ENCODE measurements at places on chromosomes 2 and 18.

DNA sequence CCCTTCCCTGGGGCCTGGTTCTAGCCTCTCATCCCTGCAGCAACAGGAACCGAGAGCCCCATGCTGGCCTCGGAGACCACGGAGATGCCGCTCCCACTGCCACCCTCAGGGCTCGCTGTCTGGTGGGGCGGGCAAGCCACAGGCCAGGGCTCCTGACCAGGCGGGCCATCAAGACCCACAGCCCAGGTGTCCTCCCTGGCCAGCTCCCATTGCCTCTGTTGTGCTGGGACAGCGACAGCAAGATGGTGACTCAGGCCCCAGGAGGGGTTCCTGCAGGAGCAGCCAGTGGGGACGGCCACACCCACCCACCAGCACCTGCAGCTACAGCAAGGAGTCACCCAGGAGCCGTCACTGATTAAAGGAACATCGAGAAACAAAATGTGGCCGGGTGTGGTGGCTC, 7.4 kb downstream of the KLHL30 start:
- DNase-seq = no peak

DNA sequence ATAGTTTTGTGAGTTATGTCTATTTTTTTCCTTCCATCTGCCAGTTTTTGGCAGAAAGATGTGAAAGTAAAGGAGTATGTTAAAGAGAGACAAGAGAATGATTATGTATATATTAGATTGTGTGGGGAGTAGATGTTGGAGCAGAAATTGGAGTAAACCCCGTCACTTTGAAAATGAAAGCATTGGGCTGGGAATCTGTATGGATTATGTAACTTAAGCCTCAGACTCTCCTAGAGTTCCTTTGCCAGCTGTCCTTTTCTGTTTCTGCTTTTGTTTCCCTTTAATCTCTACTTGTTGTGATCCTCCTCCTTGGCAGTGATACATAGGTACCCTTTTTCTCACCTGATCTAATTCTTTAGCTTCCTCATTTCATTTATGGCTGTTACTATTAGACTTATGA, 19.2 kb downstream of the CCDC138 start:
- DNase-seq = no peak

GRCh38 chr18:22667616-22668422, 250.1 kb upstream of the CTAGE1 start:
- no peak for DNase-seq

GRCh38 chr2:56128235-56128634, 55.6 kb upstream of the CCDC85A start:
- DNase-seq = no peak

DNA sequence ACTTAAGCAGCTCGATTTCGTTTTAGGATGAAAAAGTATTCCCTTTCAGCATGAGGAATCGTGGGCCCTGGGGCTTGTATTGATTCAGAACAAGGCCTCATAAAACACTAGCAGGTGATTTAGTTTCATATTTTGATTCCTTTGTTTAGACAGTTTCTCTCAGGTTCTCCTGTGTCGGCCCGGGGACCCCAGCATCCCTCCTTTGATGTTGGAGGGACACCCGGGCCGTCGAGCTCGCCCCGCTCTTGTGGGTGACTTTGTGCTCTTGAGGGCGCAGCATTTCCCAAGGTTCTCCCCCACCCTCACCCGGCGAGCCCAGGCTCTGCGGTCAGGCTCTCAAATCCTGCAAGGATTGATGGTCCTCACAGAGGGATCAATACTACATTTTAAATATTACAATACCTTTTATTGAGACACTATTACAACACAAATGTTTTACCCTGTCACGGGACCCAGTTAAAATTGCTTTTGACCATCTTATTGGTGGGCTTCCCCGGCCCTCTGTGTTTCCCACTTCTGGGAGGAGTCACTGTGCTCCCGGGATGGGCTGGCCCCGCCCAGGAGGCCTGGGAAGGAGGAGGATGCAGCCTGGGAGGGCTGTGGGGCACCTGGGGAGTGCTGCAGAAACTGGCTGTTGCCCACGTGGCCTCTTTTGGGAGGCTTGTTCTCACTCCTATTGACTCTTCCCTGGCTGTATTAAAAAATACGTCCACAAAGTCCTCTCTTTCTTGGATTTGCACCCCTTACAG, 222.6 kb downstream of the INSIG2 start:
- DNase-seq = no peak

DNA sequence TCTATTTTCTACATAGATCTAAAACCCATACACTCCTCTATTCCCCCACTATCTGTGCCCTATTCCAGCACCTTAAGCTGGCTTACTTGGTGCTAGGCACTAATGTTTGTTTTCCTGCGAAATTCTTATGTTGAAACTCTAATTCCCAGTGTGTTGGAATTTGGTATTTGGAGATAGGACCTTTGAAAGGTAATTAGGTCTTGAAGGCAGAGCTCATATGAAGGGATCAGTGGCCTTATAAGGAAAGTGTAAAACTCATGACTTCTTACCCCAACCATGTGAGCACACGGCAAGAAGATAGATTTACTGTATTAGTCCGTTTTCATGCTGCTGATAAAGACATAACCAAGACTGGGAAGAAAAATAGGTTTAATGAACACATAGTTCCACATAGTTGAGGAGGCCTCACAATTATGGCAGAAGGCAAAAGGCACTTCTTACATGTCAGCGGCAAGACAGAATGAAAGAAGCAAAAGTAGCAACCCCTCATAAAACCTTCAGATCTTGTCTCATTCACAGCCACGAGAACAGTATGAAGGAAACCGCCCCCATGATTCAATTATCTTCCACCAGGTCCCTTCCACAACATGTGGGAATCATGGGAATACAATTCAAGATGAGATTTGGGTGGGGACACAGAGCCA, 10.5 kb upstream of the LRATD1 start:
- DNase-seq = no peak

DNA sequence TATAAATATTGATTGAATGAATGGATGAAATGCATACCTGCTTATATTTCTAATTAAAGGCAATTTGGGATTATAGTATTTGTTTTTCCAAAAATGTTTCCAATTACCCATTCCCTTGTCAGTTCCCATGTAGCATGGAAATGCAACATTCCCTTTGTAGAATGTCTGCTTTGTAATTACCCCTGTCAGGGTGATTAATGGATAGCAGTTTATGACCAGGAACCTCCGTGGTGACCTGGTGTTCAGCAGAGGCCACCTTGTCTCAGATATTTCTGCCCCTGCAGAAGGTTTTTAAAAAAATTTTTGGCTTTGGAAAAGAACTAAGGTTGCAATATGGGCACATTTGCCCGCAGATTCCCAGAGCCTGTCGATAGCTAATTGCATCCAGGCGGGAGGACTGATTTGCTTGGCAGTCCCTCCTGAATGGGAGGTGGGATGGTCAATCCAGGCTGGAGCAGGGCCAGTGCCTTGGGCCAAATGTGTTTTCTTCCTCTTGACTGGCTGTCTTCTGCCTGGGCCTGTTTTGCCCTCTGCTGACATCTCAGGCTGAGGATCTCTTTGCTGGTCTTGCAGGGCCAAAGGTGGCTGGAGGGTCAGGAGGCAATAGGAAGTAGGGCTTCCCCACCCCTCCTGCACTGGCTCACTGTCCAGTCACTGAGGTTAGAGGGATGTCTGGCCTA, 82.1 kb downstream of the TMEM182 start:
- no peak for DNase-seq

DNA sequence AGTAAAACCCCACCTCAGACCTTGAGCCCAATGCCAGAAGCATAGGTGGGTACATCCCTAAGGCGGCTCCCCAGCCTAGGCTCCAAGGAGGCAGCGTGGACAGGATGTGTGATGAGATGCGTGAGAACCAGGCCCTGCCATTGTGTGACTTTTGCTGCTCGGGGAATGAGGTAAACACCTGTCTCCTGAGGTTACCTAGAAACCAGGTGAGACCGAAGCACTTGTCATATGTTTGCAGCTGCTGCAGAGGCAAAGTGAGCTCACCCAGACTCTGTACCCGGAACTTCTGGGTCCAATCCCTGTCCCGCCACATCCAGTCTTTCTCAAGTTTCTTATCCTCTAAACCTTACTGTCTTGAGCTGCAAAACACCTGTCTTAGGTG, 3.4 kb downstream of the FBLN7 start:
- no peak for DNase-seq

GRCh38 chr2:235527806-235528469, 34.1 kb downstream of the AGAP1 start:
- no peak for DNase-seq

DNA sequence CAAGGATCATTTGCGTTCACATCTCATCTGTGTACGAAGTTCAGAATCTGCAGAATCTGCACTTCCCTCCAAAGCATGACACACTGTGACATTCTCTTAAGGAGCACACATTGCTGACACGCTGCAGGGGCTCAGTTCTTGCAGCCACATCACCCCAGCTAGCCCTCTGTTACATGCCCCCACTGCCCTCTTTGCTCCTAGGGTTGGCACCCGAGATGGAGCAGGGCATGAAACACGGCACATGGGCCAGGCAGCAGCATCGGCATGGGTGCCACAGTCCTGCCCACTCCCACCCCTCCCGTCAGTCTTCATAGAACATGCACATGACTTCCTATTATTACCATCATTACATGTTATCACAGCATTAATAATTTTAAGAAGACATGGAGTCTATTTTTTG, 76.4 kb downstream of the COL6A3 start:
- no peak for DNase-seq

- no peak for DNase-seq
Observed at GRCh38 chr18:59372975-59373374, 13.9 kb upstream of the LMAN1 start.

- DNase-seq = no peak
Observed at GRCh38 chr2:143399631-143400069, 270.4 kb downstream of the ARHGAP15 start.

GRCh38 chr18:26159353-26159752, 25.7 kb downstream of the PSMA8 start:
- no peak for DNase-seq

- no peak for DNase-seq
Observed at GRCh38 chr18:62196980-62197379, 9.9 kb downstream of the RELCH start.

DNA sequence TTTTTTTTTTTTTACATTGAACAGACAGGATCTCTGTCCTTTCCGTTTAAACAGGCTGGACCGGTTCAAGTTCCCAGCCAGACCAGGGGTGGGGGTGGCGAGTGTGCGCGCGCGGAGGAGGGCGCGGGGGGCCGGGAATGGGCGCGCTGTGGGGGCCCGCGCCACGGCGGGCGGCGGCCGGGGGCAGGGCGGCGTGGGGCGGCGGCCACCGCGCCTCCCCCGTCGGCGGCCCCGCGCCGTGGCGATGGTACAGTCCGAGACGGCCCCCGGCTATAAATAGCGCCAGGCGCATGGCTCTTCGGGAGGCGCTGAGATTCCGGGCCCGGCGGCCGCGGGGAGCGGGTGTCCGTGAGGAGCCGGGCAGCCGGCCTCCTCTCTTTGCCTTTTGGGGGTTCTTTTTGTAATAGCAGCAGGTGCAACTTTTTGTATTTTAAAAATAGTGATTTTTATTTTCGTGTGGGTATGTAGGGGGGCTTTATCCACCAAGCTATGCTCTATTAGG, 430 bp upstream of the CELF4 start:
- no peak for DNase-seq

- no peak for DNase-seq
Observed at GRCh38 chr18:6871566-6871965, 142.1 kb downstream of the ARHGAP28 start.

- DNase-seq = no peak
Observed at GRCh38 chr18:48408727-48409590, at the start of gene ZBTB7C. Gene ZBTB7C (minus strand): TSS chr18:48409383.

DNA sequence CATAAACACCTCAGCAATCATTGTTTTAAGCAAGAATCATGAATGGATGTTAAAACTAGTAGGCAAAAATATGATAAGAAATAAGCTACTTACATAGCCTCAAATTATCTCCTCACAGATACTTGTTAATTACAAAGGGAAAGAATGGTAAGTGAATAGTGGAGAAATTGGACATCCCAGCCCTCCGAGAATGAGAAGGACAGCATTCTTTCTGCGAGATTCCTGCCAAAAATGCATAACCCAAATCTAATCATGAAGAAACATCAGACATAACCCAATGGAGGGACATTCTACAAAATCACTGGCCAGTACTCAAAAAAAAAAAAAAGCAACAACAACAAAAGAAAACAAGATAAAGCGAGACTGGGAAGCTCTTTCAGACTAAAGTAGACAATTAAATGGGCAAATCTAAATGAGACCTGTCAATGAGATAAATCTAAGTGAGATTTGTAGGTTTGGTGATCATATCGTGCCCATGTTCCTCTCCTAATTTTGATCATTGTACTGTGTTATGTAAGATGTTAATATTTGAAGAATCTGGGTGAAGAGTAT, 57.9 kb upstream of the GLI2 start:
- no peak for DNase-seq

- no peak for DNase-seq
Observed at GRCh38 chr2:182941919-182942318, 75.5 kb upstream of the FRZB start.

GRCh38 chr18:21309248-21309647, 67.2 kb downstream of the GREB1L start:
- DNase-seq = no peak

DNA sequence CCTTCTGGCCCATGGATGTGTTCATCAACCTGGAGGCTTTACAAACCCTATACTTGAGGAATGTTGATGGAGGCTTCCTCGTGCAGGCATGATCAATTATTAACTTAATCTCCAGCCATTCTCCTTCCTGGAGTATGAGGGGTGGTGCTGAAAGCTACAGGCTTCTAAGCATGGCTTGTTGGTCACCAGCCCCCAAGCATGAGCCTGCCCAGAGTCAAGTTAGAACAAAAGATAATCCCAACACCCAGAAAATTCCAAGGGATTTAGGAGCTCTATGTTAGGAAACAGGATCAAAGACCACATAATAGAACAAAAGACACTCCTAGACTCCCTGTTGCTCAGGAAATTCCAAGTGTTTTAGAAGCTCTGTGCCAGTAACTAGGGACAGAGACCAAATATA, 63.1 kb downstream of the FAM171B start:
- no peak for DNase-seq

GRCh38 chr2:197600306-197600705, 75.1 kb downstream of the RFTN2 start:
- no peak for DNase-seq

DNA sequence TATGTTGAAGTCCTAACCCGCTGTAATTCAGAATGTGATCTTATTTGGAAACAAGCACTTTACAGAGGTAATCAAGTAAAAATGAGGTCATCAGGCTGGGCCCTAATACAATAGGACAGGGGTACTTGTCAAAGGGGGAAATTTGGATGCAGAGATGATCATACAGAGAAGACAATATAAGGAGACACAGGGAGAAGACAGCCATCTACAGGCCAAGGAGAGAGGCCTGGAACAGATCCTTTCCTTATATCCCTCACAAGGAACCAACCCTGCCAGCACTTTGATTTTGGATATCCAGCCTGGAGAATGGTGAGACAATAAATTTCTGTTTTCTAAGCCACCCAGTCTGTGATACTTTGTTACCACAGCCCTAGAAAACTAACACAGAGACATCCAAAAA, 104.3 kb downstream of the METTL4 start:
- DNase-seq = no peak

GRCh38 chr2:146661473-146662096, 1183.2 kb upstream of the ACVR2A start:
- no peak for DNase-seq

GRCh38 chr2:10717628-10718027, 3.8 kb upstream of the ATP6V1C2 start:
- DNase-seq = no peak
